Stimulated activated CD4-positive, alpha-beta T cell treated with anti-CD3 and anti-CD28 coated beads, Interleukin-1b, Interleukin-23, amount 100 ng/mL, for 4 hours (primary cell): ENCODE measurements at places on chromosomes 2 and 18.
A peak's percentile ranks its signal among the peaks of the same experiment; 100 is the strongest.

DNA sequence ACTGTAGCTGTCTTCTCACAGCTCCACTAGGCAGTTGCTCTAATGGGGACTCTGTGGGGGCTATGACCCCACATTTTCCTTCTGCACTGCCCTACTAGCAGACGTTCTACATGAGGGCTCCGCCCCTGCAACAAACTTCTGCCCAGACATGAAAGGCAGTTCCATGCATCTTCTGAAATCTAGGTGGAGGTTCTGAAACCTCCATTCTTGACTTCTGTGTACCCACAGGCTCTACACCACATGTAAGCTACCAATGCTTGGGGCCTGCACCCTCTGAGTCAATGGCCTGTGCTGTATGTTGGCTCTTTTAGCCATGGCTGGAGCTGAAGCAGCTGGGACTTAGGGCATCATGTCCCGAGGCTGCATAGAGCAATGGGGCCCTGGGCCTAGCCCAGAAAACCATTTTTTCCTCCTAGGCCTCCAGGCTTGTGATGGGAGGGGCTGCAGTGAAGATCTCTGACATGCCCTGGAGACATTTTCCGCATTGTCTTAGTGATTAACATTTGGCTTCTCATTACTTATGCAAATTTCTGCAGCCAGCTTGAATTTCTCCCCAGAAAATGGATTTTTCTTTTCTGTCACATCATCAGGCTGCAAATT lies 123.0 kb downstream of the MYCN start:
- DNase-seq: no peak

DNA sequence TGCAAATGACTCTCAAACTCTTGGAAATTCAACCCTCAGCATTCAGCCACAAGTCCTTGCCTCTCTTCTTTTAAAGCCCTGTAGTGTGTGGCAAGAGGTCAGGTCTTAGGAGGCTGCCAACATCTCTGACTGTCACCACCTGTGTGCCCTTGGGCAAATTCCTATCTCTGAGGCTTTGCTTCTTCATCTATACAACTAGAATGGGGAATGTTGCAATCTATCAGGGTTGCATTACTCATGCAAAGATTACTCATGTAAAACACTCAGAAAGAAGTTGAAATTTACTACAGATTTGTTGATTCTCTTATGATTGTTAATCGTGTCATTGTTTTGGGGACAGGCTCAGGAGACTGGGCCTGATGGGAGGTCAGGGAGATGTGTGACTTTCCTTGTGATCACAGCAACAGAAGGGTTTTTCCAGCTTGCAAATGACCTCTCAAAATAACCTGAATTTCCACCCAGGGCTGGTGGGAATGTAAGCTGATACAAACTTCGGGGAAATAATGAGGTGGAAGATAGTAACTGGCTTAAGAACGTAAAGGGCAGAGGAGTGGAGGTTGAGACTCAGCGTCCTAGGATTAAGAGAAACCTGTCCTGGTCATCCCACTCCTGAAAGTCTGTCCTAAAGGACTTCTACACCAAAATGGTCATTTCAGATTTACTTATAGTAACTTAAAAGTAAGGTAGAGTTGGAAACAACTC lies 32.1 kb upstream of the SIGLEC15 start:
- DNase-seq: no peak

DNA sequence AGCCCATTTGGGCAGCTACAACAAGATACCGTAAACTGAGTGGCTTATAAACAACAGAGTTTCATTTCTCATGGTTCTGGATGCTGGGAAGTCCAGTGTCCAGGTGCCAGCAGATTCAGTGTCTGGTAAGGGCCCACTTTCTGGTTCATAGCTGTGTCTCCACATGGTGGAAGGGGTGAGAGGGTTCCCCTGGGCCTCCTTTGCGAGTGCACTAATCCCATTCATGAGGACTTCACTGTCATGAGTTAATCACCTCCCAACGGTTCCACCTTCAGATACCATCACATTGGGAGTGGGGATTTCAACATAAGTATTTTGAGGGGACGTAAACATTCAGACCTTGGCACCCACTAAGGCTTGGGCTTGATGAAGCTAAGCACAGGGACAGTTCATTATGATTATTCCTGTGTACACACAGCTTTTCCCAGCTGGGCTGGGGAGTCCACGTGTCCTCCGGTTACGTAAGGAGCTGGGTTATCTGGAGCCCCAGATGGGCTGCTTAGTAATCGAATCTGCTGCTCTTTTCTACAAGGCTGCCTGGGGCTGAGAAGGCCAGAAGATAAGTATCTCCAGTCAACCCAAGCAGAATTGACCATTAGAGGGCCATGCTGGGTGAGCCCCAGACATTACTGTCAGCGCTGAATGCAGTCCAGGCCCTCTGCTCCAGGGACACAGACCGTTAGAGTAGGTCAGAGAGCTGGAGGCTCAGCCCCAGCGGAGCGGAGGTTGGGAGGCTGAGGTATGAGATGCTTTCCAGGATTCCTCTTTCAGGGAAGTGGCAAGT lies 42.7 kb downstream of the EPAS1 start:
- DNase-seq: no peak

DNA sequence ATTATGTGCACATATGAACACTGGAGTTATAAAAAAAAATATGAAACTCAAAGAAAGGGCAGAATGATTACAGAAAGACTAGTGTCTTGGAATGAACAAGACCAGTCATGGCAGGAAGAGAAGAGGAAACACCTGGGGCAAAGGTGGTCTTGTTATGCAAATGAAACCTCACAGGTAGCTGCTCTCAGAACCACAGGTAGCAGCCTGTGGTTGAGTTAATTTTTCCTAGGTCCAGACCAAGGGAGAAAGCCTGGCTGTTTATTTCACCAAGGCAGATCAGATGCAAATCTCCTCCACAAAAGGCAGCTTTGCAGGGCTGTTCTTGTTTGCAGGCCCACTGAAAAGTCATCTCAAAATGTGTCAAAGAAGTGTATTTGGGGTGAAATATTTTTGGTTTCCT lies 785.8 kb downstream of the RNF144A start:
- DNase-seq: no peak

DNA sequence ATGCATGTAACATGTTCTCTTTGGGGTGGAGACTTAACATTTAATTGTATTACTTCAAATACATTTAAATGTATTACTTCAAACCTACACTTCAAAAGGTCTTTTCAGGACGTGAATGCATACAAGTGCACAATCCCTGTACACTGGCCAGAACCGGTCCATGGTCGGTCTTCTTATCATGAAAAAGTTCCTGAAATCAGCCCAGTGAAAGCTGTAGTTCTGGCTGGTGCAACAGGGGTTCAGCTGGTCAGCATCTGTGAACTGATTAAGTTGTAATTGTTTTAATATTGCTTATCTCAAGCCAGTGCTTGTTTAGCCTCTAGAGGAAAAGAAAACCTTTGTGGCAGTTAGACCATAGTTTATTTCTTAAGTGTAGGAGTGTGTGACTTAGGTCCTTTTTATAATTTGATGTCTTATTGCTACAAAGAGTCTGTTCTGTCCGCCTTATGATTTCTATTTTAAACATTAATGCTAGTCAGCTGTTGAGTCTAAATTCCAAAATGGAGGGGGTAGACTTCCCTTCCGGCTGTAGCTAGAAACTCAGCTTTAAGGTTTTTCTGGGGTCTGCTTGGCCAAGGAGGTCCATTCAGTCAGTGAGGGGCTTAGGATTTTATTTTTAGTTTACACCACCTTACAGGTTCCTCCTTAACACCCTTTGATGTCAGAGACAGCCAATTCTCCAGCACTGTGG lies 768 bp upstream of the CYBRD1 start:
- no peak for DNase-seq

DNA sequence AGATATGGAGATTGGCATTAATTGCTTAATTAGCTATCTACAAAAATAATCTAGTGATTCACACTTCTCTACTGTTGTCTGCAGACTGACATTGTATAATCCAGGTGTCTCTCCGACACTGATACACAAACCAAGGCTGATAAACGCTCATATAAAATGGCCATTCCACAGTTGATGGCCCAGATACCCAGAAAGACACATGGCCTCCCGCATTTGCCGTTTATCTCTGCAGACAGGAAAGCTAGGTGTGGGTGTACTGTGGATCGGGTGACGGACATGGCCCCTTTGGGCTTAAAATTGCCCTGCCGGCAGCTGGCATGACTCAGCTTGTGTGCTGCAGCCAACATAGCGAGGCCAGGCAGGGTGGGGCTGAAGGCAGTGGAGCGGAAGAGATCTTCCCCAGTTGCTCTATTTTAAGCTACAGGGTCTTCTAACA lies 18.5 kb downstream of the PMAIP1 start:
- no peak for DNase-seq

- DNase-seq: no peak
These were observed 104.5 kb downstream of the ZEB2 start for GRCh38 chr2:144415386-144415785.

DNA sequence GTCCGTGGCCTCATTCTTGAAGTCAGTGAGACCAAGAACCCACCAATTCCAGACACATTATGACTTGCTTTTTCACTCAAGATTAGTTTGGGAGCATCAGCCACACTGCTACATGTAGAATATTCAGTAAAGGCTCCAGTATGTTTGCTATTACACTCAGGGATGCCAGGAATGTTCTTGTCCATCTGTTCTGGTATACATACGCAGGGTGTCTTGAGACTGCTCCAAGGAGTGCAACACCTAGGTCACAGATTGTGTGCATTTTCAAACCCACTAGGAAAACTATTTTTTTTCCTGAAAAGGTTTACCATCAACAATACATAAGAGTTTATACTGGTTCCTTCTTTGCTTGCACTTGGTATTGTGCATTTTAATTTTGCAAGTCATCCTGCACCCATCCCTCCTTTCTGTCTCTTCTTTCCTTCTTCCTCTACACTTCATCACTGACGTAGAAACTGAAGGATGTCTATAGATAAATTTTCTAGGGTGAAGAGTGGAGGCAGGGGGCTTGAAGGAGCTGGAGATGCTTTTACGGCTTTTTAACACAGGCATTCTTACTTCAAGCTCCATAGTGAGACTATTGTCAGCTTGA lies 35.3 kb upstream of the MAP2 start:
- DNase-seq: no peak

DNA sequence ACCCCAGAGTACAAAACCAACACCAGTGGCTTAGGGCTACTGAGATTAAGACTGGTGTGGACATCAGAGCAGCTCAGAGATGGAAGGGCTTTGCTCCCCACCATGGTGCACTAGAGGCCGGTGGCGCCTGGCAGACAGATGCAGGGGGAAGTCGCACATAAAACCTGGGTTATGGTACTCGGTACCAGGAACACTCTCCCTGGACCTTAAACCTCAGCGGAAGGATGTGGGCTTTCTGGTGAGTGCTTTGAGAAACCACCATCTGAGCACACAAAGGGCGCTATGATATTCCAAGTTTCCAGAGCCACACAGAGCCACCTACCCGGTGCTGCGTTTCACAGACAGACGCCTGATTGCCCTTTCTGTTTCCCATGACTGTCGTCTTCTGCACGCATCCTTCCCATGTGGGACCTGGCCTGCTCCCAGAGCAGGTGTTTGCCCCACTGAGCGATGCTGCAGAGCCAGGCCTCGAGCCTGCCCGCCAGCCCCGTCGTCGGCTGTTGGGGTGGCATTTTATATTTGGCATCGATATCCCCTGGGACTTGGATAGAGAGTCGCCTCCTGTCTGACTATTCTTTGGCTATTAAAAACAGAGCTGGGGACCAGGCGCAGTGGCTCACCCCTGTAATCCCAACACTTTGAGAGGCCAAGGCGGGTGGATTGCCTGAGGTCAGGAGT lies 89.5 kb upstream of the ODC1 start:
- DNase-seq: no peak

GRCh38 chr2:52269696-52270485 lies 1238.0 kb upstream of the NRXN1 start:
- DNase-seq: no peak

DNA sequence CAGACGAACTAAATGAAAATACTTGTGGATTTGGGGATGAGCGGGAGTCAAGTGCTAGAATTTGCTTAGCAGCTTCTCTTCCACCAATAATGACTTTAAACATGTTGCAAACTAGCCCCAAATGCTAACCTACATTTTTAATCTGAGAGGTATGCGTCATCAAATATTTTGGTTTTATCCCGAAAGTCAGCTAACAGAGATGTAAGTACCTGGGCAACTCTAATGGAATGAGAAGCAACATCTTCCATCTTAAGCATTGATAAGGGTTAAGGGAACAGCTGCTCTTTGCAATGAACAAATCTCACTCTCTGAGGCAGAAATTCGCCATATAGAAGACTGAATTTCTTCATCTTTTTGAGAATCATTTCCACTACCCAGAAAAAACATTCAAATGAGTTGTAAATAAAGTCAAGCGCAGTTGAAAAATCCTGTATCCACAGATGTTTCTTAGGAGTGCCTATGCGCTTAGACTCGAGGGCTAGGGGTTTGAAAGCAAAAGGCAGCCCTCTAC lies 926 bp upstream of the YPEL5 start:
- no peak for DNase-seq

GRCh38 chr2:32711219-32711618 lies 83.4 kb downstream of the TTC27 start:
- DNase-seq: no peak

DNA sequence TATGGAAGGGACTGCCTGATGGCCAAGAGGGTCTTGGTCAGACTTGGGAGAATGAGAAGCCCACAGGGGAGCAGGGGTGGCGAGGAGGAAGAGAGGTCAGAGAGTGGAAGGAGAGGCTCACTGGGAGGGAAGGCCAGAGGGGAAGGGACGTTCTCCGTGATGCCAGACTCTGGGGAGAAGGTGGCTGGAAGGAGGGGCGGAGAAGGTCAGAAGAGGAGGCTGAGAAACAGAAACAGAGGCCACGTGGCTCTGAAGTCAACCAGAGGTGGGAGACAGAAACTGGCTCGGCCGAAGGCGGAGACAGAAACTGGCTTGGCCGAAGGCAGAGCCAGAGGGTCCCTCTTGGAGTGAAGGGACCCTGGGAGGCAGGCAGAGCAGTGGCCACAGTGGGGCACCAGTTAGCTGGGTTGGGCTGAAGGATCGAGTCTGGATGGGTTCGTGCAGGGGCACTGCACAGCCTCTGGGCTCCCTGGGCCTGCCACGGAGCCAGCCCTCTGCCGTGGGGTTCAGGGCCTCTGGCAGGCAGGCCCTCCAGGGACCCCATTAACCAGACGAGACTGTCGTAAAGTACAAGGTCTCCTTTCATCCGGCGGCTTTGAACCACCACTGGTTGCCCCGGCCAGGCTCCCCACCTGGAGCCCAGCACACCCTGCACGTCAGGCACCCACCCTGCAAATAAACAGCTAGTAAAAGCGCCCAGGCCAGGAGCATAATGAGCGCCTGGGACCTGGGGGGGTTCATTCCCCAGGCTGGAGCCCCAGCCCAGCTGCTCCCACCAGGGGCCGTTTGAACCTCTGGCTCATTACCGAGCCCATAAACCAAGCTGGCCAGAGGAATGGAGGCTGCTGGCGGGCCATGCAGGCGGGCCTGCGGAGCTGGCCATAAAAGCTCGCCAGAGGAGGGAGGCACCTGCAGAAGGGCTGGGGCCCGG lies 218.8 kb downstream of the DYSF start:
- no peak for DNase-seq

DNA sequence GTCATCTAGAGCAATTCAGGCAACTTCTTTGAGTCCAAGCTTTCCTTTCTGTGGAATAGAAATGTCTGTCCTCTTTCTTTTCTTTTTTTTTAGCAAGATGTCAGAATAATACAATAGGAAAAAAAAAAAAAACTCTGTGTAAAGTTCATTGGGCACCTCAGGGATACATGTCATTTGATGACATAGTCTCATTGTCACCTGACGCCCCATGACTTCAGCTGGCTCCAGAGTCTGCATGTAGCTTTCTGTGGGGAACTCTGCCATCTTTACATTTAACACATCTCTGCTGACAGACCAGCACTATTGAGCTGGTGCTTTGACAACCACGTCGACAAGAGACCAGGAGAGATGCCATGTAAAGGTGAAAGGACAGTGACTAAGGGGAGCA lies 172.5 kb upstream of the KLF7 start:
- no peak for DNase-seq

- DNase-seq: no peak
These were observed 428.8 kb downstream of the ZNF521 start for GRCh38 chr18:24923138-24923537.

GRCh38 chr2:8575038-8575833 lies 106.6 kb upstream of the ID2 start:
- peak; percentile 24 for DNase-seq
